ENCODE measurements at places on chromosomes 4 and X. TPM values are rescaled to one million over a fixed set of nuclear protein-coding genes. Genes with fewer than 3 reads are reported as not detected.

DNA sequence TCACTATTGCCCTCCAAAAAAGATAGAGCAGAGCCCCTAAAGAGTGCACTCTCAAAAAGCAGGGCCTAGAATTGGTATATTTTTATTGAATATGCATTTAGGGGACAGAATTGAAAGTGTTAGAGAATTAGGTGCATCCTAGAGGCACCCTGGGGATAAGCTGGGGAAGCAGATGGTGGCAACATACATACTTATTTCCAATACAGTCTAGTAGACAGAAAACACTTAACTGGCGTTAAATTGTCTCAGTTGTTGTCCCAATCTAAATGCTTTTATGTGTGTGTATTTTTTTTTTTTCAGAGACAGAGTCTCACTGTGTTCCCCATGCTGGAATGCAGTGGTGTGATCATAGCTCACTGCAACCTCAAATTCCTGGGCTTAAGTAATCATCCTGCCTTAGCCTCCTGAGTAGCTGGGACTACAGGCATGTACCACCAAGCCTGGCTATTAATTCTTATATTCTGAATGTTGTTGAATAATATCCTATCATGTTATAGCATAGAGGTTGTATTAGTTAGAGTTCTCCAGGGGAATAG is 481.8 kb downstream of the GRXCR1 start:
- ATAC-seq: no peak

- no peak for ATAC-seq
Measured at GRCh38 chr4:180618396-180618795, 1624.8 kb upstream of the TENM3 start.

Gene LARP1B
- 11.2 TPM for total RNA-seq

GRCh38 chr4:170770664-170771063 is 680.9 kb upstream of the AADAT start:
- ATAC-seq: no peak

- no peak for ATAC-seq
Measured at GRCh38 chrX:3250966-3251365, 95.5 kb downstream of the MXRA5 start.

- ATAC-seq: peak; percentile 81
Measured at GRCh38 chr4:56752985-56753384, 68.5 kb downstream of the SPINK2 start.

GRCh38 chr4:155032521-155033229 is 175.8 kb upstream of the NPY2R start:
- ATAC-seq: no peak

DNA sequence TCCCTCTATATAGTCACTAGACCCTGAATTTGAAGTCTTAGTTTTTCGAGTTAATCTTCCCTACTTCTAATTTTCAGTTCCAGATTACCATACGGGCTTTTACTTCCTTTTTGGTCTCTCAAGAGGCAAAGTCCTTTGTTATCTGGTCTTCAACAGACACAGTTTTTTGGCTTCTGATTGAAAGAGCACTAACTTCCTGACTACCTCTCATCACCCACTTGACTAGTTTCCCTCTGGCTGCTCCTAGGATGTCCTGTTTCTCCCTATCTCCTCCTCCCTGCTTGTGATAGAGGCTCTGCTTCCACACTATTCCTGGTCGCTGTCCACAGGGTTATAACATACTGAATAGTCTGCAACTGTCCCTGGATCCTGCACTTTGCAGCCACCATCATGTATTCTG is 16.7 kb upstream of the WDR44 start:
- ATAC-seq: no peak

Gene CSAG3
- total RNA-seq: not detected

- ATAC-seq: peak; percentile 41
Measured at GRCh38 chr4:142379277-142380051, 466.6 kb downstream of the INPP4B start.

- no peak for ATAC-seq
Measured at GRCh38 chrX:107398115-107398514, 51.3 kb upstream of the FRMPD3 start.

DNA sequence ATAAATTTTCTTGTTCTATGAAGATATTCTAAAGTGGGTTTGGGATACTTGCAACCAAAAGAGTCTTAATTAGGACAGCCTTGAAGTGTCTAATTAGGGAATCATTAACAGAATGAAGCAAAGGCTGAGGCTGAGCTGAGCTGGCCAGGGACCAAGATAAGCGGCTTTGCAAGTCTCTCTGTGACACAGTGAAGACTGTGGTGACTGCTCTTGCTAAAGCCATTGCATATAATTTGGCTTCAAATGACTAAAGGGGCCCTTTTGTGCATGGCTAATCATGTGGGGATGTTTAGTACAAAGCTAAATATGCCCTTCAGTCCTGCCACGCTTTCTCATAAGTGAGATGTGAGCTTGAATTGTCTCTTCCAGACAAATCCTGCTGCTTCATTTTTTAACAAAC is 31.2 kb upstream of the GYPA start:
- ATAC-seq: no peak

Gene FAM184B
- total RNA-seq: 0.16 TPM

- no peak for ATAC-seq
Measured at GRCh38 chr4:156958276-156959074, 13.1 kb downstream of the PDGFC start.

Gene HDX
- total RNA-seq: 0.48 TPM

Gene BEX3
- total RNA-seq: 46.9 TPM

DNA sequence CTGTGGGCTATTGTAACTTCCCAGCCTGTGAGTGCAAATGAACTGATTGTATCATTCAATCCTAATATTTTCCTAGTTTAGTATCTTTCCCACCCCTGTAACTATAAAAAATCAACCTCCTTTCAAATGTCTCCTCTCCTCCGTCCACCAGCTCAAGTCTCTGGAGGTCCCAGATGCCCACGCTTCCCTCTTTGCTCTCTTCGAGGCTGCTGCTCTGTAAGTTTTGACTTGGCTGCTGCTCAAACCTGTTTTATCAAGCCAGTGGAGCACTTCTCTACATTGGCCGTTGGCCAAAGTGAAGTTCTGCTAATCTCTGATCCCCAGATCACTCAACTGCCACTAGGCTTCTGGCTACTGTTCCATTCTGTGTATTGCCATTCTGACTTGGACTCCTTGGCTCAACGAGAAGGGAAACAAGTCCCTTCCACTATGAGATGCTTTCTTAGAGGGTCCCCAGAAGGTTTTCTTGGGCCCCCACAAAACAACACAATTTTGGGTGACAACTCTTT is 60.7 kb upstream of the RAPGEF2 start:
- ATAC-seq: no peak

- ATAC-seq: no peak
Measured at GRCh38 chr4:612749-613125, 12.6 kb upstream of the PDE6B start.

Gene TSC22D3
- 46.2 TPM for total RNA-seq

DNA sequence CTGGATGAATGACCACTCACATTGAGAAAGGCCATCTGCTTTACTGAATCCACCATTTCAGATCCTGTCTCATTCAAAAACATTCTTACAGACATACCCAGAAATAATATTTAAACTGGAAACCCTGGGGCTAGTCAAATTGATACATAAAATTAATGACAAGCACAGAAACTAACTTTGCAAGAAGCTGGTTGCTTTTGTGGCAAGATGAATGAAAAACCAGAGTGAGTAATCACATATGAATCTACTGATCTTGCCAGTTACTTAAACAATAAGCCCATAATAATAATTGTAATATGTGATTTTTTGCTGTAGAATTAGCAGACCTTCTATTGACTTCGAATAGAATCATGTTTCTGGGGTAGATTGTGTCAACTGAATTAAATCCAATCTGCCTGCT is 235.1 kb downstream of the PPARGC1A start:
- no peak for ATAC-seq

GRCh38 chr4:80500613-80501012 is 165.1 kb downstream of the CFAP299 start:
- ATAC-seq: no peak

- no peak for ATAC-seq
Measured at GRCh38 chrX:38236901-38237615, 16.4 kb upstream of the SRPX start.

DNA sequence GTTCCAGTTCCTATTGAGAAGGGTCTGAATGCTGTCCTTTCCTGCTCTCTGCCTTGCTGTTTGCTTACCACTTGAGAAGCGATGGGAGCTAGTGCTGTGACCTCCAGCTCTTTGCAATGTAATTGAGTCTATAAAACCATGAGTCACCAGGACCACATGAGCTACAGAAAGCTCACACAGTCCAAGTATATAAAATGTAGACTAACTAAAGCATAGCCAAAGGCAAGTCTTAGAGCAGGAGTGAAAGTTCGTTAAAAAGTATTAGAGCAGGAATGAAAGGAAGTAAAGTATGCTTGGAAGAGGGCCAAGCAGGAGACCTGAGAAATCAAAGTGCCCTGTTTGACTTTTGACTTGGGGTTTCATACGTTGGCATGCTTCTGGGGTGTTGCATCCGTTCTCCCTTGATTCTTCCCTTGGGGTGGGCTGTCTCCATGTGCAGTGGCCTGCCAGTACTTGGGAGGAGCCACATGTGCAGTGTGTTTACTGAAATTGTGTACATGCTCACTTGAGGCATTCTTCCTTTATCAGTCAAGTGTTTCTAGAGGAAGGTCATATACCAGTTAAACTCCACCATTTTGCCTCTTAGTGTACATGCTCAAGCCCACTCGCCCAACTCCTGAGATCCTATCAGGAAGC is 71.3 kb upstream of the KIT start:
- peak; percentile 64 for ATAC-seq

Gene GATA1
- not detected for total RNA-seq

DNA sequence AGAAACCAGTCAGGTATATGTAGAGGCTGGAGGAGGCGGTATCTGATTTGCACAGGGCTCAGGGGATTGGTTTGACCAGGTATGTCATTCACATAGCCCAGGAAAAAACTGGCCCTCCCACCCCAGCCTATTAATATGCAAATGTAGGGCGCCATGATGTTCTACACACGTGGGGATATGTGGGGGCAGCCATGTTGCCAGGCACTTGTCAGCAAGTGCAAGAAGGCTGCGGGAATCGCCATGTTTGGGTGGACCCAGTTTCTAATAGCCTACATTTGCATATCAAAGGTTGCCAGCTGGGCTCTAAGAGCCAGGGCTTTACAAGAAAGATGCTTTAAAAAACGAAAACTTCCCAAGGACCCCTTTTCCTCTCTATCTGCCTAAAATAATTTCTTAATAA is 335.1 kb downstream of the SMARCA1 start:
- no peak for ATAC-seq

Gene GSX2
- not detected for total RNA-seq

DNA sequence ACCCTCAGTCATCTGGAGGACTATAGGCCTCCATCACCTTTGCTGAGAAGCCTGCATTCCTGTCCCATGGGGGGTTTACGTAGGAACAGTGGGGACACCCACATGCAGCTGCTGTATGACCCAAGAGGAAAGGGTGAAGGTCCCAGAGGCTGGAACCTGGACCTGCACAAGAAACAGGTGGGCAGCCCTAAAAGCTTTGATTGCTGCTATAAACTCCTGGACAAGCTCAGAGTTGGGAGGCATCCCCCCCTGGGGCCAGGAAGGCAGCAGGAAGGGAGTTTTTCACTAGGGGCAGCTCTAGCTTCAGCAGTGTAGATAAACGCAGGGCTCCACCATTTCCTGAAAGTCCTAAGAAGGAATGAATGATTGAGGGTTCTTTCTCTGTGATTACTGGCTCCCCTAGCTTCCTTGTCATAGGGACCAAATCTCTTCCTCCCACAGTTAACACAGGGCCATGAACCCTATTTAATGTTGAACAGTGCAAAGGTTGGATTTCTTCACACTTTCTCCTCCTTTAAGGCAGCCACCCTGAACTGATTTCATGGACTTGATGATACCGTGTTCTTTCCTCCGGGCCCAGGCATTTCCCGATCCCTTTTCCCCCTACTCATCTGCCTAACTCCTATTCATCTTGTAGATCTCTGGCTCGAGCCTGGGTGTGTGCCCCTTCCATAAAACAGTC is 84.2 kb downstream of the CHRNA9 start:
- peak; percentile 35 for ATAC-seq

DNA sequence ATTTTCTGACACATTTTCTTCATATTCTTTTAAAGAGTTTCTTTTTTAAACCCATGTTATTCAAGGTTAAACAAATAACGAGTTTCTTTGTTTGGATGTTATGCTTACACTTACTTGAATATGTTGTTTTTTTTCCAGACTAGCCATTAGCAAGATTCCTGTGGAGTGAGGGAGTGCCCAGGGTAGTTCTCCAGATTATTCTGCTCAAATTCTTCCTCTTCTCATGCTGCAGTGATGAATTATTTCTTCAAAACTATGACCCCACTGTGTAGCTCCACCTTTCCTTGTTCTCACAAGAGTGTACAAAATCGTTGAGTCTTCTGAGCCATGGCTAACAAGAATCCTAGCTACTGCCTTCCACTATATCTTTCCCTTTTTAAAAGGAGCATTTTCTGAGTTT is 134.1 kb upstream of the ELOVL6 start:
- ATAC-seq: no peak

GRCh38 chr4:89379511-89380044 is 72.0 kb upstream of the GPRIN3 start:
- ATAC-seq: no peak

Gene STATH
- not detected for total RNA-seq

DNA sequence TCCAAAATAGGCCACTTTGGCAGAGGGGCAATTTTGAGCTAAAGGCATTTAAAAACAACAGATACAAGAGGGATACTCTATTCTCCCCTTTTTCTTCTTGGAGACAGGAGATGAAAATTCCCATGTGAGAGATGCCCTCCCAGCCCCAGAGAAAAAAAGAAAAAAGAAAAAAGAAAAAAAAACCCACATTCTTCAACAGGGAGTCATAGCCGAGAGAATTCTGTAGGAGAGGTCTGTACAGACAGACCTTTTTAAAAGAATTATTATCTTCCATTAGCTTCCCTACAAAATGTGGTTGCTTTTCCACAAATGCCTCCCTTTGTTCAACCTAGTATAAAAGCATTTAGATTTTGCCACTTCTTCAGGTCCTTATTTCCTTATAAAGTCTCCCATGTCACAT is 89.9 kb downstream of the SPCS3 start:
- ATAC-seq: no peak

Measured in esophagus mucosa (tissue), 1 donor.